Skeletal muscle tissue (tissue), 5 donors: ENCODE measurements at places on chromosomes 4 and X. TPM values are rescaled to one million over a fixed set of nuclear protein-coding genes. Genes with fewer than 3 reads are reported as not detected.

NUP62CL gene
- total RNA-seq = 1.6 TPM

CACNA1F gene
- total RNA-seq = not detected

SPANXC gene
- not detected for total RNA-seq

GABRE gene
- 41.8 TPM for total RNA-seq

C4orf50 gene
- not detected for total RNA-seq

GYPB gene
- 30.3 TPM for total RNA-seq

SLC25A14 gene
- 5.7 TPM for total RNA-seq

DMD gene
- 190 TPM for total RNA-seq

CFAP47 gene
- total RNA-seq = under 0.01 TPM

HSFX4 gene
- not detected for total RNA-seq

CT45A5 gene
- not detected for total RNA-seq
